ENCODE measurements at places on chromosomes 2 and 18.
A peak's percentile ranks its signal among the peaks of the same experiment; 100 is the strongest.

DNA sequence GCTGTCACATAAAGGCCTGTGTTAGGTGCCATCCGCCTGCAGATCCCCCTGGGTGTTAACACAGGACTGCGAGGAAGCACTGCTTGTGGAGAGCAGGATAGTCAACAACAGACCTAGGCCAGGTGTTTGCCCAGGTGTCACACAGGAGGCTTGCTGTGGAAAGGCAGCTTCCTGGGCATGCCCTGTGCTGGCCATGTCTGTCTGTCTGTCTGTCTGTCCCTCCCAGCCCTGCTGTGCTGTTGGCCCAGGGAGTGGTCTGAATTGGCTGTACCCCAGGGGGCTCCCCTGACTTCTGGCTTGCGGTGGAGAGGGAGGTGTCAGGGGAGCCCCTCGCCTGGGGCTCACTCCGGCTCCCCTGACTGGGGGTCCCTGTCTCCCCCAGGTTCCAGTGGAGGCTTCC is 53.2 kb downstream of the SH3BP4 start:
- DNase-seq, result no peak

GRCh38 chr2:217832115-217832514 is 170.7 kb downstream of the TNS1 start:
- no peak for DNase-seq

DNA sequence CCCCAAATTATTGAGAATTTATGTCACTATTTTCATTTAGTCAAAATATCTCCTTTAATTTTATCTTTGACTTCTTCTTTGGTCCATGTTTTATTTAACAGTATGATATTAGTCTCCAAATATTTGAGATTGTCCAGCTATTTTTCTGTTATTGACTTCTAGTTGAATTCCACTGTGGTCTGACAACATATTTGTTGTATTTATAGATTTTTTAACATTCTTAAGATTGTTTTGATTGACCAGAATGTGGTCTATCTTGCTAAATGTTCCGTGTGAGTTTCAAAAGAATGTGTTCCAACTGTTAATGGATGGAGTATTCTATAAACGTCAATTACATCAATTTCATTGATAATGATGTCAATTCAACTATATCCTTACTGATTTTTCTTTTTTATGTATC is 1452.1 kb downstream of the SUCLG1 start:
- DNase-seq, result no peak

DNA sequence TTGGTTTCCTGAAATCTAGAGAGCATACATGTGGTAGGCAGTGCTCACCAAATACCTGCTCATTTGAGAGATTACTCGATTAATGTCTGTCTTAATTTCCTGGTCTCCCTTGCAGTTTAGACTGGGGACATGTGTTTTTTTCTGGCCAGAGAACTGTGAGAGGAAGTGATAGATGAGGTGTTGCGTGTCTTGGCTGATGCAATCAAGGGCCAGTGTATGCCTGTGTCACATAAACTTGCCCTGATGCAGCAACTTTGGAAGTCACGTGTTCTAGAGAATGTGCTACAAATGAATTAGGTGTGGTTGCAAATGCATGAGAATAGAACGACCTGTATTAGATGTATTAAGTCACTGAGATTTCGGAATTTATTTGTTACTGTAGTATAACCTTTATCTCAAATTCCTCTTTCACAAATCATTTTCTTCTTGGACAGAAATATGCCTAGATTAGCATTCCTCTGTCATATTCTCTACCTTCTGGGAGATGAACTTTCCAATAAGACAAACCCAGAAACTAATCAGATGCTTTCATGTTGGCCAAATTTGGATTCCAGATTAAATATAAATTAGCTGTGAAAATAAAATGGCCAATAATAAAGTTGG is 9.9 kb upstream of the IL1A start:
- DNase-seq, result no peak

DNA sequence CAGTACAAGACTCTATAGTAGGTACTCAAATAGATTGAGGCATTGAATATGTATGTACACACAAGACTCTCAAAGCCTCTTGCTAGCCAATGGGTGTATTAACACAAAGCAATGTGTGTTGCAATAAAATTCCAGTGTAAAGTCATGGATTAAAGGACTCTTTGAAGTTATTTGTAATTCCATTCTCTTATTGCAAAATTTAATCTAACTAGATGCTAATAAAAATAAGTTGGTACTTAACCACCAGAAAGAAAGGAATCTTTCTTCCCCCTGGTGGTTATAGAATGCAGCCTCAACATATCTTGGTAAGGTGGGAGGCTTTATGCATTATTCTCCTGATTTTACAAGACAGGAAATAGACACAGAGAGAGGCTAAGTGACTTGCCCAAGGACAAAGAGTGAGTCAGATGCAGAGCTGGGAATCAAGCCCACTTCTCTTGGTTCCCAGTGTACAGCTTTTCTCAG is 18.0 kb downstream of the LRP1B start:
- DNase-seq, result no peak

DNA sequence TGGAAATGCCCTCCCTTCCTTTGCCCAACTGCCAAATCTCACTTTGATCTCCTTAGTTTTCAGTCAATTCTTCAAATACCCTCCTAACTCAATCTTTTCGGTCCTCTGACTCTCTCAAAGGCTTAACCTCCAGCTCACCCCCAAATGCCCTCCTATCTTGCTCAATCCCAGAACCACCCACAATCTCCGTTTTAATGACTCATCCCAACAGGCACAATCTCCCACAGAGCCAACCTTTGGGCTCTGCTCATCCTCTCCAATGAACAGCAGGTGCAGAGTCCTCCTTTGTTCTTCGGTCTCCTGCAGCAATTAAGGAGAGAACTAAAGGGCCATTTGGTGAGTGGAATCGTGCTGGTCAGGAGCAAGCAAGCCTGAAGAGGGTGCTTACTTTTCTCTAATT is 366.1 kb upstream of the CRIM1 start:
- DNase-seq, result no peak

- DNase-seq, result no peak
These were observed 103.3 kb downstream of the CTAGE1 start for GRCh38 chr18:22314420-22314819.

GRCh38 chr18:43620936-43621335 is 343.6 kb upstream of the SYT4 start:
- DNase-seq, result no peak

DNA sequence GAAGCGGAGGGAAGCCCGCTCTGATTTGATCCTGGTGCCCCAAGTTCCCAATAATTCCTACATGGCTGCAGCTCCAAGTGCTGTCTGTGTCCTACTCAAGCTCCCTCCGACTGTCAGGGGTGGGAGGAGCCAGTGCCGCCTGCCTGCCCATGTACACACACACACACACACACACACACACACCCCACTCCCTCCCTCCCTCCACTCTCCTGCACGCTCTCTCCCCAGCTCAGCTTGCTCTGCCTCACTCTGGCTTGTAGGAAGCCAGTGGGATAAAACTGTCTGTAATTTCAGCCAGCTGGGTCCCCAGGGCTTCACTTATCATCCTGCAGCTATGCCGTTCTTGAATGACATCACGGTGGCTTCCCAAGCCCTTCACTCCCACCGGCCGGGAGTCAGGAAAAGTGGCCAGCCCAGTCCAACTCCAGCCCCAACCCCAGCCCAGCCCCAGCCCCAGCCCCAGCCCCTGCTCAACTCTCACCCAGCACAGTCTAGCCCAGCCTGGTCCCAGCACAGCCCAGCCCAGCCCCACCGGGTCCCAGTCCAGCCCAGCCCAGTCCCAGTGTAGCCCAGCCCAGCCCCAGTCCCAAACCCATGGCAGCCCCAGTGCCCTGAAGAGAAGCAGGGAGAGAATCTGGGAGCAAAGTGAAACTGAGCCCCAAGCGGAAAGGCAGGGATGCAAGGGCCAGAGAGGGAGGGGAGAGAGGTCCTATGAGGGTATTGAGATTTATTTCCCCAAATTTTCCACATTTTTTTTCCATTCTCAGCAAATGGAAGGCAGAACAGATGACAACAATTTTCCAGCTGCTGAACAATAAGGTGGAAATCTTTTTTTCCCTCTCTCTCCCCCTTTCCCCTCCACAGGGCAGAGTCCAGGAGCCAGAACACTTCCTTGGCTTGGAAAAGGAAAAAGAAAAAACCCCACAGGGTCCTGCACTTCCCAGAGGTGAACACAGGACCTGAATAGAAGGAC is 144.0 kb downstream of the TNS1 start:
- DNase-seq, result peak; percentile 87

DNA sequence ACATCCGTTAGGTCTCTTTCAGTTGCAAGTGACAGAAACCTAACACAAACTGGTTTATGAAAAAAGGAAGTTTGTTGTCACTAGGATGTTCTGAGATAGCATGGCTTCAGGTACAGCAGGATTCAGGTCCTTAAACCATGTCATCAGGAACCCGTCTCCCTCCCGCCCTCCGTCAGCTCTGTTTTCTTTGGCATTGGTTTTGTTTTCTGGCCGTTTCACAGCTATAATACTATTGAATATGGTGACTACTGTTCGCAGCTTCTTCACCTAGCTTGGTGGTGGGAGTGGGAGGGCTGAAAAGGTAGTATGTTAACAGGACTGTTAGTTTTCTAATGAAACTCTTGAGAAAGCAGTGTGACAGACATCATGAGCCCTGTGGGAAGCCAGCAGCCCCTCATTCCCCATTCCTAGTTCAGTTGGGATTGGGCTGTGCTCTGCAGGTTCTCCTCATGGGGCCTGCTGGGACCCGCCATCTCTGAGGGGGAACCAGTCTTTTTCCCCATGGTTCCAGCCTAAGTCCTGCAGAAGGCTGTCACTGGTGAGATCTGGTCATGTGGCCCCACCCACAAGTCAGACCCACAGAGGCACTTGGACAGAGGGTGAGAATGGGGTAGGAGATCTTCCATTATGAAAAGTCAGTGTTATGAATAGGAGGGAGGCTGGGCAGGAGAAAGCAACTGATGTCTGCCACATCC is 12.1 kb downstream of the PTMA start:
- no peak for DNase-seq

DNA sequence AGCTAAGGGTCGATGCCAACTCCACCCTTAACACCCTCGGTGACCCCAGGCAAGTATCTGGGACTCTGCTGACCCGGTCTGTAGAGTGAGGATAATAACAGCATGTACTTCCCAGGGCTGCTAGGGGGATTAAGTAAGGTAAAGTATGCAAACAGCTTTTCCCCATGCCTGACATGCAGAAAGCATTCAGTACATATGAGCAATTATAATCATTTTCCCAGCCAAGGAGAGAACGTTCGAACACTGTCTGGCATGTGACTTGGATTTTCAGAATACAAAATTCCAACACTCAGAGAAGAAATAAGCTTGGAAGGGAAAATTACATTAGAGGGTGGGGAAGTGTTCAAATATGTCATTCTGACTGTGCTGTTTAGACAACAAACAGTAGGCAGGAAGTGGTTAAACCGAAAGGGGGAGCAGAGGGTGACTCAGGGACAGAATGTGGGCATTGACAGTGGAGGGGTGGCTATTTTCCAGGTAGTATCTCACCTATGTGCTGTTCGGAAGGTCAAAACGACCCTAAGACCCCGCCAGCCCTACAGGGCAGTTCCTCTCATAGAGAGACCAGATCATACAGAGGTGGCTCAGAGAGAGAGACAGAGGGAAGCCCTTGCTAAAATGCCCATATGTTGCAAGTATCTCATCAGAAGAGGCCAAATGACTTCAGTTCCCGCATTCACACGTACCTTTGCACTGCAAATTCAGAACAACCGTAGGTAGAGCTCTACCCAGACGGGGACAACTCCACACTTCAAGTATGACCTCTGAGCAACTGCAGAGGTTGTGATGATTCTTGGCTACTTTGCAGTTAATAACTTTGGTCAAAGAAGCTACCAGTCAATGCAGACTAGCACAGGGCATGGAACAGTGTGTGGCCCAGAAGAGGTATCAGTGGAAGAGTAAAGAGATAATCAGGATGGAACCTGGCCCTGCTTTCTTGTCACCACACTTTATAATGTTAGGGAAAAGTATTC is 14.8 kb downstream of the ASPRV1 start:
- DNase-seq, result no peak

- no peak for DNase-seq
These were observed 23.6 kb downstream of the CPO start for GRCh38 chr2:206962966-206963365.

DNA sequence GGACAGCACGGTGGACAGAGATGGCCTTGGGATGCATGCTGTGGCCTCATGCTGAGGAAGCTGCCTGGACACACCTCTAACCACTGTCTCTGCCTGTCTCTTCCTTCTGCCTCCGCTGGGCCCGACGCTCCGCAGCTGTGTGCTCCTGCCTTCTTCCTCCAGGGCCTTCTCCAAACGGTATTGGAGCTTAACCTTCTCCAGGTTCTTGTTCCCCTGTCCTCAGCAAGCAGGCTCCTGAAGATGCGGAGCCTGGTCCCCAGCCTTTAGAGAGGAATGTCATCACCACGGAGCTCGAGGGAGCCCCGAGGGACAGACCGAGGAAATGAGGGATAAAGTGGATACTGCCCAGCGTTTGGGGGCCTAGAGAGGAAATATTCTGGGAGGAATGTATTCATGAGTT is 155.1 kb downstream of the DYSF start:
- DNase-seq, result no peak

DNA sequence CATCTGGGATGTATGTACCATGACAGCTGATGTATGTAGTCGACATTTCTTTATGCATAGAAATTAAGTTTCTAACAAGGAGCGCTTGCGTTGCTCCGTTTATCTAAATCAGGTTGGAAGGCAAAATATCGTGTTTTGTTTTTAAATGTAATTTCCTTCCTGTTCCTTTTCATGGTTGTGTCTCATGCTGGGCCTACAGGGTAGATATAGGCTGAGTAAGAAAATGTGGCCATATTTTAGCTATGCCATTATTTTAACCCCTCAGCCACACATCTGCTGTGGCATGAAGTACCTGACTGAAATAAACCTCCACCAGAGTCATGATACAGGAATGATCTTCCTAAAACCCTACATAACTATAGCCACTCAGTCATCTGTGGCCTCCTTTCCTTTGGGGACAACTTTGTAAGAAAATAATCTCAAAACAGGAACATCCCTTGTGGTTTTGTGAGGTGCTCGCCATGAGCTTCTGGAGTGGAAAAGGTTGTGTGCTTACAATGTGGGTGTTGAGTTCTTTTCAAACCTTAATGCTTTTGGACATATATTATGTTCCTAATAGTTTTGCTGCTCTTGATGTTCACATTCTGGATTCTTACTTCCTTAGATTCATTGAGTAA is 214.3 kb downstream of the FAM210A start:
- DNase-seq, result no peak
